ENCODE measurements at places on chromosomes 7 and 10.

DNA sequence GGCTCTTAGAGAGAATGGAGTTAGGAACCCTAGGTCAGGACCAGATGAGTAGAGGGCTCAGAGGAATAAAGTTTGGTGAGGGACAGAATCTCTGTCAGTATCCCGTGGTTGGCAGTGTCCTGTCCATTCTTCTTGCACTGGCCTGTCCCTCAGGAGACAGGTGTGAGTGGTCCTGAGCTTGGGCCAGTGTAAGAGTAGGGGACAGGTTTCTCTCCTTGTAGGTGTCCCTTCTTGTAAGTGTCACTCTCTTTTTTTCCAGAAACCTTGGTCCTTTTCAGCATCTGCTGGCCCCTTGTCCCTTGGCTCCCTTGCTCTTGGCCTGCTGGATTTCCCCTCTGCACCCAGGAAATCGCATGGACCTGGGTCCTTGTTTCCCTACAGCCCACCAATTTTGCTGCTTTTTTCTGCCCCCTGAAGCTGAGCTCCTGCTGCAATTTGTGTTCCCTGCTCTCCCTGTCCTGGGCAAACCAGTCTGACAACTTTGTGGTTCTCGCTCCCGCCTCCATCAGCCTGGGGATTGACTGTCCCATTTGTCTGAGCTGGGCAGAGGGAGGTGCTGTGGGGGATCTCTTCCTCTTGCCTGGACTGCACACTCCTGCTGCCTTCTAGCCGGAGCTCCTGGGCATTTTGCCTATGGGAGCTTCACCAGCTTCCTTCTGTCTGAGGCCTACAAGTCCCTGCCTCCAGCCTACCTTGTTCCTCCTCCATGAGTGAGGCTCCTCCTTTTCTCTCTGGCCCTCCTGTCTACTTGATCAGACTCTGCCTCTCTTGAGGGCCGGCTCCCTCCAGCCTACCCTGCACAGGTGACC, 6.5 kb downstream of the TSPAN14 start:
- DNase-seq, result no peak
- H3K27ac ChIP-seq, result peak overlapping the region; percentile 96
- H3K4me1 ChIP-seq, result peaks cover 100% of the 10 kb centered on the region
- H3K4me3 ChIP-seq, result peak overlapping the region; percentile 100
- no peaks in the 10 kb centered on the region for H3K27me3 ChIP-seq

DNA sequence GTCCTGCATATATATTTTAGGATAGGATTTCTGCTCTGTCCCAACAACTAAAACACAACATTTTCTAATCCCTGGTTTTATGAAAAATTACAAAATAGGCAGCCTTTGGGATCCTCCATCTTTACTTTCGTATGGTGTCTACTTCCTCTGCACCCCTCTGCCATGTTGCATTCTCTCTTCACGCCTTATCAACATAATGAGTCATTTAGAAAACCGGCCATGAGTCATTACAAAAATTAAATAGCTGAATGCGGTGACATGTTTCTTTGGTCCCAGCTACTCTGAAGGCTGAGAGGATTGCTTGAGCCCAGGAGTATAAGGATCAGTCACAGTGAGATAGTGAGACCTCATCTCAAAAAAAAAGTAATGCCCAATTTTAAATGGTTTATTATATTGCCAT, 148.1 kb upstream of the CELF2 start:
- H3K27ac ChIP-seq, result no peak overlapping the region
- H3K36me3 ChIP-seq, result no peaks in the 10 kb centered on the region
- no peaks in the 10 kb centered on the region for H3K27me3 ChIP-seq
- peaks cover 8% of the 10 kb centered on the region for H3K4me1 ChIP-seq
- no peak overlapping the region for H3K4me3 ChIP-seq
- no peak for DNase-seq

DNA sequence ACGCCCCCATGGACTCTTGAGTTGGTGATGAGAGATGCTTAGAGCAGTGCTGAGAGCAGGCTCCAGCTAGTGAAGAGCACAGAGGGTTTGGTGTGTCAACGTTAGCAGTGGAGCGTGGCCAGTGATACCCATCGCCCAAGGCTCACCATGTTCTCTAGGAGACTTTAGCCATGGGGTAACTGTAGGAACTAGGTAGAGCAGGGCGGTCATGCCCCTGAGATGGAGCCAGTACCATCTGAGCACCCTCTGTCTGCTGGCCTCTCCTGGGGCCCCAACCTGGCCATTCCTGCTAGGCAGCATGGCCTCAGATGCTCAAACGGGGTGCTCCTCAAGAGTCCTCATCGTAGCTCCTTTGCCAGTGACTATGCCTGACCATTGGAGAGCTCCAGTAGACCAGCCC, 179.7 kb downstream of the KCND2 start:
- H3K36me3 ChIP-seq, result no peaks in the 10 kb centered on the region
- no peak overlapping the region for H3K27ac ChIP-seq
- no peaks in the 10 kb centered on the region for H3K27me3 ChIP-seq

DNA sequence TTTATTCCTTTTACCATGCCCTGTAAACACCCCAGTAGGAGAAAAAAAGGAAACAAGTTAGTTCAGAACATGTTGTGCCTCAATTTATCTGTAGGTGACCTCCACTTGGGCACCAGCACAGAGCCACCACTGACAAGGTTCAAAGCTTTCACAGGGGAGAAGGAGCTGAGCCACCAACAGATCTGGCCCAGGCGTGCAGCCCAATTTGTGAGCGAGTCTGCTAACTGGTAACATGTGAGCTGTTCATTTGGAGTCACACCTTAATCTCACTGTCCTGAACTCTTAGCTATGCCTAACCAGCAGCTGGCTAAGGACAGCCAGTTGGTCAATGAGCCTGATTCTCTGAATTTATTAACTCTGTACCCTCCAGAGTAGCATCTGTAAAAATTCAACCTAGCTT, 78.4 kb upstream of the CAMK2B start:
- H3K36me3 ChIP-seq, result no peaks in the 10 kb centered on the region
- peaks cover under 1% of the 10 kb centered on the region for H3K4me1 ChIP-seq
- no peaks in the 10 kb centered on the region for H3K27me3 ChIP-seq
- DNase-seq, result no peak

GRCh38 chr10:24162206-24162985, 46.5 kb upstream of the KIAA1217 start:
- H3K36me3 ChIP-seq, result no peaks in the 10 kb centered on the region
- H3K27me3 ChIP-seq, result no peaks in the 10 kb centered on the region
- H3K27ac ChIP-seq, result no peak overlapping the region
- no peak for DNase-seq
- no peak overlapping the region for H3K4me3 ChIP-seq

- H3K4me3 ChIP-seq, result no peak overlapping the region
- no peaks in the 10 kb centered on the region for H3K27me3 ChIP-seq
- peaks cover 82% of the 10 kb centered on the region for H3K4me1 ChIP-seq
- no peaks in the 10 kb centered on the region for H3K36me3 ChIP-seq
Measured at GRCh38 chr10:79236433-79236765, 110.9 kb upstream of the PPIF start.

DNA sequence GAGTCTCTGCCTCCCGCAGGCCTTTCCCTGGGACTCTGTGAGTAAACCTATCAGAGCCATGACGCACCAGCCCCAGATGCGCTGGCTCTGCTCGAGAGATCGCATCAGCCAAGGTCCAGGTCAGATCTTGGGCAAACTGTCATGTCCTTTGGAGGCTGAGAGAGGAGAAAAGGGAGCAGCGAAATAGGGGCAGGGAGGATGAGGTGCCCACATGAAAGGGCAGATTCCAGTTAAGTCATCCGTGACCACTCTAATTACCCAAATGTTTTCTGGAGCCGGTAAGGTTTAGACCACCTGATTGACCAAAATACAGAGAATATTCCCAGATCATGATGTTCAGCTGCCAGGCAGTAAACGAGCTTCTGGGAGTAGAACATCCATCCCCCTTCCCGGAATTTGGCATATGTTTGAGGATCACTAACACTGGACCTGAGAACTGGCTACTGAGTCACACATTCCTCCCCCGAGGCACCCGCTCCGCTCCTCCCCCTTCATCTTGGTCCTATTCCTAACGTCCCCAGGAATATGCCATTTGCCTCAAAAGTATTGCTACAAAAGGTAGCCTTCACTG, 88.0 kb downstream of the FGFR2 start:
- peaks cover 87% of the 10 kb centered on the region for H3K36me3 ChIP-seq
- no peaks in the 10 kb centered on the region for H3K4me1 ChIP-seq
- DNase-seq, result no peak
- H3K27ac ChIP-seq, result no peak overlapping the region
- no peaks in the 10 kb centered on the region for H3K27me3 ChIP-seq
- H3K4me3 ChIP-seq, result no peak overlapping the region

GRCh38 chr7:5533821-5534367, 110.3 kb upstream of the TNRC18 start:
- no peak overlapping the region for H3K4me3 ChIP-seq
- peaks cover 13% of the 10 kb centered on the region for H3K36me3 ChIP-seq
- no peaks in the 10 kb centered on the region for H3K27me3 ChIP-seq
- H3K4me1 ChIP-seq, result peaks cover 28% of the 10 kb centered on the region
- peak overlapping the region; percentile 99 for H3K27ac ChIP-seq

DNA sequence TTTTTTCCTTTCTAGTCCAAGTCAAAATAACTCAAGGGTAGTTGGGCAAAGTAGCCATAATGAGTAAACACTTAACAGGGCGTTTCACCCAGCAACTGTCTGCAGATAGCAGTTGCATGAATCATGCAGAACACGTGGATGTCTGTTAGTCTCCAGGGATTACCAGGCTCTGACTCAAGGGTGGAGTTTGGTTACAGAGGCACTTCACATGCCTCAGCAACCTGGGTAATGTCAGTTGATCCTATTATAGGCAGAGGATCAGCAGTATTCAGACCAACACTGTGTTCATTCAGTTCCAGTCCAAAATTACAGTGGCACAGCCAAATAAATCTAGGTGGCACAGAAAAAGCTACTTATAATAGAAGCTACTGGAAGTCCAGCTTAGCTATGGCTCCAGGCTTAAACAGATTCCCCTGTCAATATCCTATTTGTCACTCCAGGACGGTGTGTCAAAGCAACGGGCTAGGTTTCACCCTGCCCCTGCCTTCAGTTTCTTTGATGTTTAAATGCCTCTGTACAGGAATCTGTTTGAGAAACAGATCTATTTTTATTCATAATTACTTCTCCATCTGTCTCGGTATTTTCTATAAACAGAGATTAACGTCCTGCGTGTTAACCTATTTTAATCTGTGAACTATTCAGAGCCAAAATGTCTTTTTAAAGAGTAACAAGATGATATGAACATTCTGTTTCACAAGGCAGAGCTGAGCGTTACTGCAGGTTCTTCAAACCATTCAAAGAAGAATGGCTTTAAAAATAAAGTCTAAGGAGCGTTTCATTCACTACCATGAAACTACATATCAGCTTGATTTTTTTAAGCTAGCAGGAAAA, 162.6 kb upstream of the AKR1E2 start:
- H3K4me1 ChIP-seq, result peaks cover 20% of the 10 kb centered on the region
- peak overlapping the region; percentile 94 for H3K27ac ChIP-seq
- H3K4me3 ChIP-seq, result no peak overlapping the region
- DNase-seq, result no peak

DNA sequence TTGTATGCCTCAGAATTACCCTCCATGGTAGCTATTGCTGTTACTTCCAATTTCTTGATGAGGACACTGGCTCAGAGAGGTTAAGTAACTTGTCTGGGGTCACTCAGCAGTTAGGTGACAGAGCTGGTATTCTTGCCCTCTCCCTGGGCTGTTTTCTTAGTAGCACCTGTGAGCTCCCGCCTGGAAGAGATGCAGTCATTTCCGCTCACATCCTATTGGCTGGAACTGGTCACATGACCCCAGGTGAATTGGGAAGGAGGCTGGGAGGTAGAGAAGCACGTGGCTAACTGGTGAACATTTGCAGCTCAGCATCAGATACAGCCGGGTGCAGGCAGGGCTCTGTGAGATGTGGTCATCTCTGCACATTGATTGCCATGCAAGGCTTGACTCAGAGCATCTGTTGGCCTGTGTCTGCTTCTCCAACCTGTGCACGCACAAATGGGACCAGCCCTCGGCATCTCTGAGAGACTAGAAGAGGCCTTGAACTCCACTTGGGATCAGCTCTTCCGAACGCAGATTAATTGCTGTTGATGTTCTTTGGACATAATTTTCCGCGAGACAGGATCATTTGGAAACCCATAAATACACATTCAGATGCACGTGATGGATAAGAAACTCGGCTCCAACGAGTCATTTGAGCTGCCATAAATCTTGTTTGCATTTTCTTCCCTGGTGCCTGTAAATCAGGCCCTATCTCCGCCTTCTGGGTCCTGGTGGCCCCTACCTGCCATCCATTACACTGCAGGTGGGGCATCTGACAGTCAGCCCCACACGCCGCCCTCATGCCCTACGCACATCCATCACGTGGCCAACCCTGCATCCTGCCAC, 42.8 kb downstream of the MYL10 start:
- no peaks in the 10 kb centered on the region for H3K36me3 ChIP-seq
- DNase-seq, result no peak
- H3K27ac ChIP-seq, result no peak overlapping the region
- H3K4me3 ChIP-seq, result no peak overlapping the region
- peaks cover 4% of the 10 kb centered on the region for H3K27me3 ChIP-seq
- peaks cover 11% of the 10 kb centered on the region for H3K4me1 ChIP-seq

- DNase-seq, result no peak
- H3K27ac ChIP-seq, result no peak overlapping the region
- H3K4me1 ChIP-seq, result peaks cover 7% of the 10 kb centered on the region
Measured at GRCh38 chr10:101018600-101019439, 12.1 kb downstream of the PDZD7 start.

- no peaks in the 10 kb centered on the region for H3K36me3 ChIP-seq
- H3K27me3 ChIP-seq, result no peaks in the 10 kb centered on the region
- peaks cover 3% of the 10 kb centered on the region for H3K4me1 ChIP-seq
- H3K27ac ChIP-seq, result peak overlapping the region; percentile 88
- H3K4me3 ChIP-seq, result no peak overlapping the region
Measured at GRCh38 chr10:126911301-126911700, 6.1 kb downstream of the DOCK1 start.

- H3K27ac ChIP-seq, result no peak overlapping the region
- DNase-seq, result no peak
- H3K27me3 ChIP-seq, result no peaks in the 10 kb centered on the region
- H3K4me3 ChIP-seq, result no peak overlapping the region
Measured at GRCh38 chr10:35898716-35899440, 256.8 kb upstream of the FZD8 start.

GRCh38 chr10:12333380-12334185, 15.8 kb upstream of the CAMK1D start:
- DNase-seq, result no peak
- H3K36me3 ChIP-seq, result no peaks in the 10 kb centered on the region
- no peaks in the 10 kb centered on the region for H3K27me3 ChIP-seq
- H3K4me3 ChIP-seq, result no peak overlapping the region
- H3K27ac ChIP-seq, result peak overlapping the region; percentile 85
- peaks cover 22% of the 10 kb centered on the region for H3K4me1 ChIP-seq

DNA sequence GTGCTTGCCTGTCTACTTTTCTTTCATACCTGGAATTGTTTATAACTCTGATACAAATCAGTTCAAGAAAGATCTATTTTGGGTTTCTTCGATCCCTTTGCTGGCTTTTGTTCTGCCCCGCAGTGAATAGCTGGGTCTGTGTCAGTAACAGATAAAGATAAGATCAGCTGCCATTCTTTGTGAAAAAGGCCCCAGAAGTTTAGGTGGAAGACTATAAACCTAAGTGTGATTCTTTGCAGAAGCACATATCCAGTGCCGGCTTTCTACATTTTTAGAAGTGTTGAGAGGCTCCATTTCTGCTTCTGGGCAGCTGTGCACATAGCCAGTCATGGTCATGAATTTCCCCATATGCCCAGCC, 686.4 kb upstream of the C7orf33 start:
- no peaks in the 10 kb centered on the region for H3K36me3 ChIP-seq
- no peak overlapping the region for H3K27ac ChIP-seq
- H3K4me3 ChIP-seq, result no peak overlapping the region
- H3K27me3 ChIP-seq, result no peaks in the 10 kb centered on the region

Measured in esophagus squamous epithelium (tissue), 5 donors.